ENCODE measurements at places on chromosomes 3 and 15.

DNA sequence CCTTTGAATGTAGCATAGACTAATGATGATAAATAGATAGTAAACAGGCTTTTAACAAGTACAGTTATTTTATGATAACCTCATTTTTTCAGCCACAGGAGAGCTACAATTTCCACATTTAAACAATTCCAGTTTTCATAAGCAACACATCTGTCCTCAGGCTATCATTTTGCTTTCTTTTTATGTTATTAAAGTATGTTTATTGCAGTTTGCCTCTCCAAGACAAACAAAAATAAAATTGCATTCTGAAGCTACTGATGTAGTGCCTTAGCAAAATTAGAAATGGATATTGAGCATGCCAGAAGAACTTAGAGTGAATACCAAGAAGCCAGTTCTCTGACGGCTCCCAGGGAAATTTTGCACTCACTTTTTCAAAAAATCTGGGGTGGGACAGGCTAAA lies 140.6 kb upstream of the ABHD17C start:
- no peak for DNase-seq

- DNase-seq, result no peak
Observed at GRCh38 chr3:7293286-7293685, 432.4 kb downstream of the GRM7 start.

GRCh38 chr3:100401674-100402041 lies 319 bp downstream of the LNP1 start:
- DNase-seq, result peak; percentile 38

DNA sequence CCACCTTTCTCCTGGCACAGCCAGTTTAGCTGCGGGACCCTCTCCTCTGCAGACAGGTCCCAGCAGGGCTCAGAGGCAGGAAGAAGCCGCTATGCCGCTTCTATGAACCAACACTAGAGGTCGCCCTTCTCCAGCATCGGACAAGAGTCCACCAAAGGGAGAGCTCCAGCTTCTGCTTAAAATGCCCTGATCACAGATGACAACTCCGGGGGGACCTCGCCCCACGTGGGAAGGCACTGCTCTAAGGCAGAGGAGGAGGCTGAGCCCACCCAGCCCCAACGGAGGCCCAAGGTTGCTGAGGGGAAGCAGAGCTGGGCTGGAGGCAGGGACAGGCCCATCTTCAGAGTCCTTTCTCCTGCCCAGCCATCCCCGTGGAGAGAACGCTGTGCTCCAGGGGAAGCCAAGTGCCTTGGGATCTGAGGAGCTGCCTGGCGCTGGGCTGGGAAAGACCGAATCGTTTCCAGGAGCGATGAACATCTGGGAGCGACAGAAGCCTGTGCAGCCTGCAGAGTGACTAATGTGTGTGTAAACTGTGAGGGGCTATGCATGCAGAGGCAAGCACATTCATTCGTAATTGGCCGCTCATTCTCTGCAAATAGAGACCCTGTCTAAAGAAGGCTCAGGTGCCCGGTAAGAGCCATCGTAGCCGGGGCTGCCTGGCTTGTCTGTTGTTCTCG lies 43.5 kb upstream of the BDH1 start:
- peak; percentile 62 for DNase-seq

GRCh38 chr3:138724443-138724842 lies 110.3 kb downstream of the PIK3CB start:
- no peak for DNase-seq

DNA sequence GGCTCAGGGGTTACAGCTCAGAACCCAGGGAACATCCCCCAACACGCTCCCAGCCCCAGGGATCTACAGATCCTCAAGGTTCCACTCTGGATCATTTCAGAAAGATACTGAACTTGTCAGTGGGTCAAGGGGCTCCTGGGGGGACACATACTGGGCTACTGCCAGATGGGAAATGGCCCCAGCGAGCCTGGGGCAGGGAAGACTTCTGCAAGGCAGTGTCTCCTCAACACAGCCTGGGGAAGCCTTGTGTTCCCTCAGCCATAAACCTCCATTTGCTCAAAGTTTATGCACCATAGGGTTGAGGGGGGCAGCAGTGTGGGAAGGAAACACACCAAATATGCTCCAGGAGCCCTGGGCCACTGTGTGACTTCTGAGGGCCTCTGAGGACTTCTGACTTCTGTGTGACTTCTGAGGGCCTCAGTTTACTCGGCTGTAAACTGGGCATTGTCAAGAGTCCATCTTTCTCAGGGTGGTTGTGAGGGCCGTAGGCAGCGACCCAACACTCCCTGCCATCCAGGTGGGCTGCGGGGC lies 58.4 kb downstream of the IQSEC1 start:
- DNase-seq, result no peak

GRCh38 chr3:123336441-123336851 lies 112.4 kb downstream of the ADCY5 start:
- DNase-seq, result no peak

DNA sequence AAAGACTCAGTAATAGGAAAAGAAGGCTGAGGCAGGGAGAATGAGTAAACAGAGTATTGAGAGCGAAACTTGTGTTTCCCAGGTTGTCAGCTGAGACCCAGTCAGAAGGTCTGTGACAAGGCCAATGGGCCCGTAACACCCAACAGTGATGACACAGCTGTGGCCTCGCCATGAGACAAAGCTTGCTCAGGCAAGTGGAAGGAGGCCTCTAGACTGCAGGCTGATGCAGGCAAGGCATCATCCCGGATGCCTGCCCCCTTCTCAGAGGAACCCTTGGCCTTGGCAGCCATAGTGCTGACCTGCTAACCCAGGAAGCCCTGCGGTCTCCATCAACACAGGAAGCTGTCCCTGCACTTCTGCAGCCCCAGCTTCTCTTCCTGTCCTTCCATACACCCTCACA lies 15.4 kb downstream of the RAB6B start:
- DNase-seq, result no peak

- no peak for DNase-seq
Observed at GRCh38 chr3:134486577-134487041, 752 bp downstream of the CEP63 start.

DNA sequence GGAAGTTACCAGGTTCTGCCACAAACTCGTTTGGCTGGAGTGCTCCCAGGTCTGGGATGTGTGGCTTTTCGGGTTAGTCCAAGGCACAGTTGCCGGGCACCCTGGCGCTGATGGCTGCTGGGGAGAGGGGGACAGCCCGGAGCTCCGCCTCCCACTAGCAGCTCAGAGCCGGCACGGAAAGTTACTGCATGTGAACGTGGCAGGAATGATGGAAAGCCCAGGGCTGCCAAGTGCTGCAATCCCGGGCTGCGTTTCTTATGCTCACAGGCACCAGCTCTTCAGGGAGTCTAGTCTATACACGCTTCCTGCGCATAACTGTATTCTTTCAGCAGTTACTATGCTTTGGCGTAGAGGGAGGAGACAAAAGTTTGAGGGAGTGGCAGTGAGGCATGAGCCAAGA lies 141.8 kb upstream of the ICE2 start:
- no peak for DNase-seq

DNA sequence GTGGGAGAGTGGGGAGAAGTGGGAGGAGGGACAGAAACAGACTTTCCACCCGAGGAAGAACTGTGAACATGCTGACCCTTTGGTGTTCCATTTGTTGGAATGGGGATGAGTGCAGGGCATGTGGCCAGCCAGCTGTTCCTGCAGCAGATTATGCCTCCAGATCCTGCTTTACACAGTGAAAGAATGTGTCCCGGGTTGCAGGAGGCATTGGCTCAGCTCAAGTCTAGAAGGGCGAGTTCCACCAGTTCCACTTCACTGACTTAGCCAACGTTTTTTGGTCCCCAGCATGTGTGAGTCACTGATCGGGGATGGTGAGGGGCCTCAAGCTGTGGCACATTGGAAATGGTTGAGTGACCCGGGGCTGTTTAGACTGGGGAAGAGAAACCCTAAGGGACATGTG lies 307.0 kb upstream of the ROPN1 start:
- no peak for DNase-seq

GRCh38 chr3:21392526-21392925 lies 358.5 kb downstream of the ZNF385D start:
- DNase-seq, result no peak

GRCh38 chr15:75202251-75203016 lies 752 bp downstream of the C15orf39 start:
- DNase-seq, result peak; percentile 81

DNA sequence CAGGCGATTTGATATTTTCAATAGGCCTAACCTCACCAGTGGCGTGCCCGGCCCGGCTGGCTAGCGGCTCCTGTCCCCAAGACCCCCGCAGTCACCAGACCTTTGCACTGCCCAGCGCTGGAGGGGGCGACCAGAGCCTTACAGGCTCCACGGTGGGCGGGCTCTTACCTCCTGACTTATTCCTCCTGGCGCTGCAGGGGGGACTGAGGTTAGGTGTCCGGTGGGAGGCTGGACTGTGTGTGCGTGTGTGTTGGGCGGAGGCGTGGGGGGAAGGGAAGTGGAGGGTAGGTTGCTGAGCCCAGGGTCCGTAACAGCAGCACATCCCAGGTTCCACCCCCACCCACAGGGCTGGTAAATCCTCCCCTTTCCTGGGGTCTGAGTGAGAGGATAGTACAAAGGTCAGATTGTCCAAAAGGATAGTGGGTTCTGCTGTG lies 27.5 kb upstream of the THRB start:
- DNase-seq, result no peak

GRCh38 chr3:116291141-116291540 lies 154.1 kb downstream of the LSAMP start:
- no peak for DNase-seq

- no peak for DNase-seq
Observed at GRCh38 chr3:67349551-67350174, 304.7 kb downstream of the SUCLG2 start.

DNA sequence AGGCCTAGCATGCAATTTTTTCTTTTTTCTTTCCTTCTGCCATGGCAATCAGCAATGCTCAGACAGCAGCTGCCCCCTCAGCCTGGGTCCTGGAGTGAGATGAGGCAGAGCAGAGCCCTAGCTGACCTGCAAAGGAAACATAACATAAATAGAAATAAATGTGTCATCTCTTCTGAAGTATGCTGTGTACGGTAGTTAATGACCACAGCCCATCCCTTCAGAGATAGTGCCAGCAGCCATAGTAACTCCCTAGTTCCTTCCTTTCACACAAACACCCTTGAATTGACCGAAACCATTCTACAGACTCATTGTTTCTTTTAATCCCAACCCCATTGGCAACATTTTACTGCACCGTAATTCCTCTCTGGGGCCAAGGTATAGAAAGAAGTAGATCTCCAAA lies 8.4 kb upstream of the CD47 start:
- no peak for DNase-seq

DNA sequence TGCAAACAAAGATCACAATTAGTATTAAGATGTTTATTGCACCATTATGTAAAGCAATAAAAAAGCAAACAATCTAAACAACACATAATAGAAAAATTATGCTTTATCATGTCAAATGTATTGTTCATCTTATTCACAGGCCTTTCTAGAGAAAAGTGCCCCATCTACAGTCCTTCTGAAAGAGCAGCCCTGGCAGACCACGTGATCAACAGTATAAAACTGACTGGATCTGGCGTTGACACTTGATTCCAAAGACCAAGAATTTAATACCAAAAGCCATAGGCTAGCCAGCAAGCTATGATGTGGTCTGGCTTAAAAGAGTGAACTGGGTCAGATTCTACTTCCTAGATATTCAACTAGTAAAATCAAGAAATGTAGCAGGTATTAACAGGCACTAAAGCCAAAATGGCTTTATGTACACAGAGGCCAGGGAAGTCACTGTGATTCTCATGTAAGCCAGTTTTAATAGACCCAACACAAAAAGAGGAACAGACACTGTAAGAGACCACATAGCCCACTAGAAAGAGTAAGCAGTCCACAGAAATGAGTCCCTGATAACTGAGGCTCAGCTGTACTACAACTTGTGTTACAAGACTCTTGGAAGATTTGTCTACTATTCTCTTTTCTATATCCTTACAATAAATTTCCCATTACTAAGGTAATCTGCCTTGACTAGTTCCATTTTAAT lies 32.5 kb downstream of the DMXL2 start:
- no peak for DNase-seq

- DNase-seq, result no peak
Observed at GRCh38 chr3:129602730-129603560, 3.5 kb downstream of the PLXND1 start.

GRCh38 chr15:62999923-63000561 lies 42.5 kb upstream of the TPM1 start:
- DNase-seq, result no peak

DNA sequence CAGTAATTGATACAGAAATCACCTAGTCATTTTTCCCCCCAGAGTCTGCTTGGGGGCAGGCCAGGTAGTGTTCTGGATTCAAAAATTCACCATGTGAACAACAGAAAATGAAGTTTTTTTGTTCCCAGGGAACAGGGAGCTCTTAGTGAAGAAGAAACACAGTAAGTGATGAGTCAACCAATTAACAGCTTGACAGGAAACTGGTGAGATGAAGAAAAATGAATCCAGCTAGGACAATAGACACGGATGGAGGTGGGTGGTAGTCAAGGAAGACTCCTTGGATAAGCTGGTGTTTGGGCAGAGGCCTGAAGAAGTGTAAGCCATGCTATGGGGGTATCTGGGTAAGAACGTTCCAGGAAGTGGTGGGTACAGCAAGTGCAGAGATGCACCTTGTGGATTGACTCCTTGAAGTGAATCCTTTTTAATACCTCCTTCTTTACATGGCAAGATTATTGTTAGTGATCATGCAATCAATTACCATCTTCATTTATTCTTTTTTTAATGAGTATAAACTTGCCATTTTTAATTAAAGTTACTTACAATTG lies 339.9 kb upstream of the RGMA start:
- no peak for DNase-seq

DNA sequence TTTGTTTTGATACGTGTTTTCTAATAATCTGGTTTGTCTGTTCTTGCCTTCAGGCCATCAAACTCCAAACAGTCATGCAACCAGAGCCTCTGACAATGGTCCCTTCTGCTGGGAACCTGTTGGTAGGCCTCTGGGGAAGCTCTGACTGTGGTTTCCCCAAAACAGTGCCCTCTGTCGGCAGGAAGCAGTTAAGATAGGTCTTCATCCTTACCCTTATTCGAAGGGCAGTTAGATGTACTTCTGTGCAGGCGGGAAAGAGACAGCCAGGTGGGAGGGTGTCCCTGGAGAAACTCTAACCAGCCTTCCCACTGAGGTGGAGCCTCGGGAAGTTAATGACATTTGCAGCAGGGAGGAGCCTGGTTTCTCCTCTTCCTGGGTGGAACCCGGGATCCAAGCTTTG lies 81.6 kb upstream of the CHMP2B start:
- no peak for DNase-seq
